M059J (cell line): ENCODE measurements at places on chromosomes 11 and 22. TPM values are rescaled to one million over a fixed set of nuclear protein-coding genes. Genes with fewer than 3 reads are reported as not detected.

GRCh38 chr11:26344647-26345046, 12.7 kb downstream of the ANO3 start:
- no peak for DNase-seq

Gene PLAAT4
- total RNA-seq, result 81.0 and 90.7 TPM in 2 replicates

GRCh38 chr11:124152770-124153407, 30.3 kb upstream of the OR10D3 start:
- DNase-seq, result no peak

- peak; percentile 98 for DNase-seq
Observed at GRCh38 chr11:66950112-66950535, 8.1 kb downstream of the PC start.

Gene TPH1
- 0.64 TPM in 1 of 2 replicates, not detected in the other for total RNA-seq

GRCh38 chr11:74579577-74580270, 12.7 kb upstream of the POLD3 start:
- no peak for DNase-seq

DNA sequence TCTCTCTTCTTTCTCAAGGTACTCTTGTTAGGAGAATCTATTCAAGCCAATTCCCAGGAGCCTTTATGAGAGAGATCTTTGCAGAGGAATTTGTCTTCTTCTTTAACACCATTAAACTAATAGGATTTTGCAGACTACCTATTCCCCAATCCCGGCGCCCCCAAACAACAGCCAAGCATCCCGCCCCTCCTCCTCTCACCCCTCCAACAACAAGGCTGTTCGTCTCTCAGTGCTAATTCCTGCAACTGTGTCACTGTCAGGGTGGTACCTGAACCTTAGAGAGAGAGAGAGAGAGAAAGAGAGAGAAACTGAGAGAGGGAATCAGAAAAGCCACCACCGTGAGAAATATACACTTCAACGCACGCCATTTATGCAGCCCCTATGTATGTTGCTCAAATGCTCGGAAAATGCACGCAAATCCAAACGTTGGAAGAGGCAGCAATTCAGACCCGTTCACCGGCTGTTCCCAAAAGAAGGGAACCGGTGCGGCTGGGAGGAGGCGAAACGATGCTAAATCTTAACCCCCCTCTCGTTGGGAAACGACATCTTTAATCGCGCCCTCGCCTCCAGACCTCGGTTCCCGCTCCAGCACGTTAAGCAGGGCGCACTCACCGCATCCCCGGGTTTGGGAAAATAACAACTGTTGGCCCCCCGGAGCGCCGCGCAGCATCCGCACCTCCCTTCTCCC, 961 bp downstream of the KCNA4 start:
- no peak for DNase-seq

DNA sequence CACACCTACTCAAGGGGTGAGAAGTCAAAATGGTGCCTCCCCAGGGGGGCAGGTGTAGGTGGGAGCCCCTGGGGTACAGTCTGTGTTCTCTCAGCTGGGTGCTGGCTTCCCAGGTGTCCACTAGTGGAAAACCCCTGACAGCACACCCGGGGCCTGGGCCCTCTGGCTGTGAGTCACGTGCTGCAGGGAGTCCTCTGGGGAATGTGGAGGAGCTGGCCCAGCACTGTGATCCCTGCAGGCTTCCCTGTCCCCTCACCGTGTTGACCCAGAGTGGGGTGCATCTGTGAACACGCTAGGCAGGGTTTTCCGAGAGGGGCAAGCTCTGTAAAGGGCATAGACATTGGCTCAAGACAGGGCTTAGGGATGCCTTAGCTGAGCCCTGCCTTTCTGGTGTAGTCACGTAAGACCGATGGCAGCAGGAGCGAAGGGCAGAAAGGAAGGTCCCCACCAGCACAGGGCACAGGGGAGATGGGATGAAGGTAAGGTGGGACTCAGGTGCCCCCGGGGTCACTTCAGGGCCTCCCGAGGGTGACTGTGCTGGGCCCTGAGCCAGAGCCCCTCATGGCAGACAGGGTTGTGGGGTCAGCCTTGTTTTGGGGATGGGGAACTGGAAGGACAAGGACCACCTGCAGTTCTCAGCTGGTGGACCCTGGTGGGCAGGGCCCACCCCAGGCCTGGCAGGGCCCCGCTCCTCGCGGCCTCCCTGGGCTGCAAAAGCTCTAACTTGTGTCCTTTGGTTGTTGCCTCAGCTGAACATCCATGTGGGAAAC, 14.1 kb downstream of the DERL3 start:
- no peak for DNase-seq

DNA sequence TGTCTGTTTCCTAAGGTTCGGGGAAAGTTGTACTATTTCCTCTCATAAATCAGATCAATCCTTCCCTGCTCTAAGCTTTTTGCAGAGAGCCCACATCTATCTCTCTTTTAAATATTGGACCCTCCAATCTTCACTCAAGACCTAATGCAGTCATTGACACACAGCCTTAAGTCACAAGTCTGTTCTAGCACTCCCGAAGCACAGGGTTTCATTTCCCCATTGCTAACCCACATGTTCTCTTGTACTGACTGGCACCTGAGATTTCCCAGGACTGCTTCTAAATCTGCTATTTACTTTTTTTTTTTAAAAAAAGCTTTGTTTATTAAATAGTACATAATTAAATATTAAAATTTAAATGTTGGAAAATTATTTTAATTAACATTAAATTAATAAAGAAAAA, 674.7 kb downstream of the TBC1D22A start:
- no peak for DNase-seq
